ENCODE measurements at places on chromosomes 1 and 21. TPM values are rescaled to one million over a fixed set of nuclear protein-coding genes. Genes with fewer than 3 reads are reported as not detected.

TFF2 gene
- not detected for total RNA-seq

DNA sequence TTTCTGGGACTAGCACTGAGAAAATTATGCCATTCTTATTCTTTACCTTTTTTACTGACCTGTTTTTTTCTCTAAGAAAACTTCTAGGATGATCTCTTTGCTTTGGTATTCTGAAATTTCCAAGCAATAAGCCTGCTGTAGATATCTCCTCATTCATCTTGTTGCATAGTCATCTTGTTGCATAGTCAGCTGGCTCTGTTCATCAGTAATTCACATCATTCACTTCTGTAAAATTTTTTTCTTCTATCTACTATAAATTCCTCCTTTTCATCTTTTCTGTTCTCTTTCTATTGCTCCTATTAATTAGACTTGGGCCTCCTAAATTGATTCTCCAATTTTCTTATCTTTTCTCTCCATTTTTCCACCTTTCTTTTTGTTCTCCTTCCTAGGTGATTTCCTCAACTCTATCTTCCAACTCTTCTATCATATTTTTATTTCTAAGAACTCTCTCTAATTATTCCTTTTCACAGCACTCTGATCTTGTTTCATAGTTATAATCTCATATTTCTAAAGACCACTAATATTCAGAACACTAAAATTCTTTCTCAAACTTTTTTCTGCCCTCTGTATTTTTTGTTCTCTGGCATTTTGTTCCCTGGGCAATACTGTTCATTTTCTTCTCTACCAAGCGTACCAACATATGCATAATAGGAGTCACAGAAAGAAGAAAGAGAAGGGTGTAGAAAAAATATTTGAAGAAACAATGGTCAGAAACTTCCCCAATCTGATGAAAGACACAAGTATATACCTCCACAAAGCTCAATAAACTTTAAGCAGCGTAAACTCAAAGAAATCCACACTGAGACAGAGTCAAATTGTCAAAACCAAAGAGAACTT is 17.7 kb downstream of the TUT4 start:
- DNase-seq, result no peak

- peak; percentile 11 for DNase-seq
Observed at GRCh38 chr21:44907966-44908895, 12.5 kb downstream of the ITGB2 start.

- DNase-seq, result no peak
Observed at GRCh38 chr1:23466423-23466989, 17.5 kb downstream of the ASAP3 start.

GRCh38 chr1:210248341-210248740 is 15.7 kb downstream of the SERTAD4 start:
- no peak for DNase-seq

CR1L gene
- total RNA-seq, result not detected

GRCh38 chr1:232922485-232922884 is 27.9 kb upstream of the NTPCR start:
- no peak for DNase-seq

GRCh38 chr1:65230731-65231481 is 78.4 kb upstream of the DNAJC6 start:
- DNase-seq, result no peak

GRCh38 chr1:230284891-230285290 is 141.2 kb downstream of the PGBD5 start:
- no peak for DNase-seq

DNA sequence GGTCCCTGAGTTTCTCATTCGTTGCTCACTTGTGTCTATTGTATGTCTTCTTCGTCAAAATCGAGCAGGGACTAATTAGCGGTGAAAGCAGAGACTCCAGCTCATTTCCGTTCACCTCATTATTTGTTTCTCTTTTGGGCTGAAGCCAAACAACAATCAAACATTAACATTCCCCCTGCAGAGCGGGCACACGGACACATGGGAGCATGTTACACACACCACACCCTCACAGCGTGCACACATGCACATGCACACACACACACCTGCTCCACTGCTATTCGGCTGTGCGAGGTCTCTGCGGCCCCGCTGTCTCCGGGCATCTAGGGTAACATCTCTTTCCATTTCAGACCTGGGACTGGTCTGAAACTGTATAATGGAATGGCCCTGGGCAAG is 58.5 kb upstream of the LRRC8D start:
- no peak for DNase-seq

GRCh38 chr1:241813768-241814320 is 34.2 kb upstream of the EXO1 start:
- no peak for DNase-seq

SERPINC1 gene
- not detected for total RNA-seq

DNA sequence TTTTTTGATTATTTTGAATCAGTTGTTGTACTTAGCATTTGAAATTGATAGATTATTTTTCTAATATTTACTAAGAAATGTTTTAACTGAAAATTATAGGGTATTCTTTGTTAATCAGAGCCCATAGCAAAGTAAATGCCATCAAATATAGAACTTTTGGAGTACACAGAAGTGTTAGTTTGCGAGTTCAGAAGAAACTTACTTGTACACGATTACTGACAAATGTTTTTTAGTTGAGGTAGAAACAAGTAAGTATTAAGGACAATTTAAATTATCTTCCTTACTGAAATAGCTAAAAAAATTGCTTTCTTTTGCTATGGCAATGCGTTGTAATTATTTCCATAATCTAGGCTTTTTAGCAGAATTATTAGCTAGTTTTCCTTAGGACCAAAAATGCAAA is 692.2 kb downstream of the USP25 start:
- DNase-seq, result peak; percentile 31

TMEM240 gene
- 2.4 TPM for total RNA-seq

DNA sequence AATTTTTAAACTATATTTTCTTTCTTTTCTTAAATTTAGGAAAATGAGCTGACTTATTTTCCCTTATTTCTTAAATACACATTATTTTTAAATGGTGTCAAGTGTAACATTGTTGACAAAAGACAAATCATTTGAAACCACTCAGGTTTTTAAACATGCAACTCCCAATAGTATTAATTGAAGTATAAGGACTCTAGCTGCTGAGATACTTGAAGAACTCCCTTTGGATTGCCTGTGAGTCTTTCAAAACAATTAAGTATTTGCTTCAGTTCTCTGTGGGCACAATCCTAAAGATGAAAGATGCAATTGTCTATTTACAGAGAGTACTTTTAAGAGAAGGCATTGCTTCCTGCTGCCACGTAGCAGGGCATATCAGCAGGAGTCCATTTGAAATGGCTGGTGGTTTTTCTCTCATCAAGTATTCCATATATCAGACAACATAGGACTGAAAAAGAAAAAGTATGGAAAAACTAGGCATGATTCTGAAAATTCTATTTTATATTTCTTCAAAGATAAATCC is 373.4 kb downstream of the NEGR1 start:
- DNase-seq, result no peak

- DNase-seq, result no peak
Observed at GRCh38 chr1:223177681-223178080, 34.6 kb upstream of the TLR5 start.

DNA sequence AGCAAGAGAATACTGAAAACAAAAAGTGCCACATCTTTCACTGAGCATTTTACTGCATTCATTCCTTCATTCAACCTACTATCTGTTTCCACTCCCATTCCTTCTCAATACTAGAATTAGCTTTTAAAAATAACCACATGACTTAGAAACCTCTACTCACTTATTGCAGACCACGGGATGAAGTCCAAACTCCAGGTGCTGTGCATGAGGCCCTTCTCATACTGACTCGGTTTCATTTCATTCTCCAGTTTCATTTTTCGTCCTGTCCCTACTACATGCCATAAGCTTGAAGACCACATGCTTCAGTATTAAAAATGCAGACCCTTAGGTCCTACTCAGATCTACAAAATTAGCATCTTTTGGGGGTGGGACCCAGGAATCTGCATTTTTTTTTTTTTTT is 2.3 kb upstream of the BACH1 start:
- DNase-seq, result no peak

NPPA gene
- 0.51 TPM for total RNA-seq

GRCh38 chr21:36477001-36477400 is 2.9 kb downstream of the CLDN14 start:
- DNase-seq, result no peak

POU3F1 gene
- 1.5 TPM for total RNA-seq

GRCh38 chr21:16454399-16454798 is 724.6 kb downstream of the USP25 start:
- peak; percentile 6 for DNase-seq

GRCh38 chr21:45912611-45913417 is 68.8 kb upstream of the COL6A1 start:
- DNase-seq, result peak; percentile 8

DNA sequence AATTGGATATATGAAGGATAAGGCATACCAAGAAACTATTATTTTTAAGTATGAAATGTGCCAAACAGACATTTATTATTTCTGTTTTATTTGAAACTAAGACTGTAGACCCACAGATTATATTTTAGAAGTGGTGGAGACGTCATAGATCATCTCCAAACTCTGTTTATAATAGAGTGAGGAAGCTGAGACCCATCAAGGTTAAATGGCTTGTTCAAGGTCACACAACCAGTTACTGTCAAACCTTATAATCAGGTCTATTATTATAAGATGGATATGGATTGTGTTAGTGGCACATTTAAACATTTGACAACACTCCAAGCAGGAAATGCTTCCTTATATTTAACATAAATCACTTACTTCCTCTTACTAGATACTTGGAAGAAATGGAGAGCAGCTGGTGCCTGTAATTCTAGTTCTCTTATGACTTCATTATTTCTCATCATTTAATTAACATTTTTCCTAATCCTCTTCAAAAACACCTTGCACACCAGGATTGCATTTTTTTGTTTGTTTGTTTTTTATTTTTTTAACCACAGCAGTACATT is 117.0 kb downstream of the NEK7 start:
- DNase-seq, result no peak

BTBD8 gene
- total RNA-seq, result 8.1 TPM

DNA sequence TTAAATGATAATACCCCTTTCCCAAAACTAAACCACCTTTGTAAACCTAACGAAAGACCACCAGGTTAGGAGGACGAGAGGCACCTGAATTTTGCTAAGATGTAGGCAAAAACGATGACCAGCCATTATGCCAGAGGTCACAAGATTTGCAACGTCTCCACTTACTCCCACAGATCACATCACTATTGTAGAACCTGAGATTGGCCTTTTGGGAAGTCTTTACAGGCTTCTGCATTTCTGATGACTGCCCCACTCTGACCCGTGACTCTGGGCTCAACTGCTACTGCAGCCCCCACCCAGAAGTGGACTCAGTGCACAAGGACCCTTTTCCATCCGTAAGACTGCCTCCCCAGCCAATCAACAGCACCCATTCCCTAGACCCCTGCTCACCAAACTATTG is 36.4 kb upstream of the COL6A2 start:
- DNase-seq, result no peak

Data from tongue (tissue), 3 donors.